ENCODE measurements at places on chromosomes 7 and 10.

DNA sequence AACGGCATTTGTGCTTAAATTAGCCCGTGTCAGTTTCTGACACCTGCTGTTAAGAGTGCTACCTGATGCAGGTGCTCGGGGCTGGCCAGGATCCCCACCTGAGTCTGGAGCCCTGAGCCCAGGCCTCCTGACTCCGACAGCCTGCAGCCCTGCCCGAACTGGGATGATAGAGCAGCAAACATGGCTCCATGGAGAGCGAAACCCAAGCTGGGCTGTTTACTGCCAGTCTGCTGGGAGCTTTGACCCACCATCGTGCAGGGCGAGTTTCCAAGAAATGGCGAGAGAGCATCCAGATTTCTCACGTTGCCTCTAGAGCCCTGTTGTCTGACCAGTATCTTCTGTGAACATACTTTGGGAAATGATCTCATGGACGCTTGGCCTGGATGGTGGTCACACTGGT lies 66.2 kb downstream of the MGMT start:
- no peak for DNase-seq

- no peak for DNase-seq
Measured at GRCh38 chr10:132876993-132877431, 65.4 kb downstream of the CFAP46 start.

DNA sequence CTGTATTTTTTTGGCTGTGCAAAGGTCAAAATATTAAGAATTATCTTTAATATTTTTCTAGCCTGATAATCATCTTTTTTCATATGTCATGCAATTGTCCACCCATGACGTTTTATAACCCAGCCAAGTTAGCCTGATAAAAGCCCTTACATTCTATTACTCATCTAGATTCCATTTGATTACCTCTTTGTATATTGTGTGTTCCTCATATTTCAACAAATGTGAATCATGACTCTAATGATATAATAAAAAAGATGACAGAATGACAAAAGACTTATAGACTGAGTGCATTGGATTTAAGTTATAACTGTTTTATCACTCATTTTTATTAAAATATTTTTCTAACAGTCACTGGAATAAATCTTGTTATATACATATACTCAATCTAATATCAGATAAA lies 1560.0 kb upstream of the LRRTM3 start:
- no peak for DNase-seq

GRCh38 chr7:91892821-91893340 lies 12.4 kb upstream of the MTERF1 start:
- DNase-seq = no peak

DNA sequence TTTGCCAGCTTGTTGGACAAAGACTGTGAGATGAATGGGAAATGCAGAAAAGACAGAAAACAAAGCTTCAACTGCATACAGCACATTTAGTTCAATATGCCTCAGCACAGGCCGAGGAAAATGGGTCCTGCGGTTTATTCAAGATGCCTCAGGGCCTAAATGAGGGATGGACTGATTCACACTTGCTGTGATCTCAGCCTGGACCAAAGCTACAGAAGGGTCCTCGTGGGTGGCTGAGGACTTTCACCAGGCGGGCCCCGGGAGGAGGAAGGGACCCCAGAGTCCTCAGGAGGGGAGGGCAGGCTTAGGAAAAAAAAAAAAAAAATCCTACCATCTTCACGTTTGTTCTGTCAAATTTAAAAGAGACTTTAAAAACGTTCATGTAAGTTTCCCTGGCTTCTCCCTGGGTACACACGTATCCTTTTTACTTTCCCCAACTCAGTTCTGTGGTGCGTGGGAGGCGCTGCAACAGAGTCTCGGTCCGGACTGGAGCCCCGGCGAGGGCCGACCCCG lies 624 bp upstream of the ZNF783 start:
- no peak for DNase-seq

GRCh38 chr10:95513941-95514392 lies 47.2 kb downstream of the SORBS1 start:
- no peak for DNase-seq

DNA sequence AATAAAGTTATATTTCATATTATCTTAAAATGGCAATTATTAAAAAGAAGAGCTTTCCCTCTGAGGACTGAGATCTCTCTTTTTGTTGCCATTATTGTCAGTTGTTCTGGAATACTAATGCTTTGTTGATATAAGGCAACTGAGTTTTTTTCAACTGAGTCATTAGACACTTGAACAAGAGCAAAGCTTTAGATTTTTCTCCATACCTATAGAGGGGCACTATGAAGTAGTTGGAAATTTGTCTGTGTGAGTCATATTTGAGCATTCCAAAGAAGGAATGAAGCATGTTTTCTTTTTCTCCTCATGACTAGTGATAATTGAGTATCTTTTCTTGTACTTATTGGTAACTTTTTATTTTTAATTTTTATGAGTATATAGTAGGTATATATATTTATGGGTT lies 24.5 kb downstream of the RPA3 start:
- no peak for DNase-seq

DNA sequence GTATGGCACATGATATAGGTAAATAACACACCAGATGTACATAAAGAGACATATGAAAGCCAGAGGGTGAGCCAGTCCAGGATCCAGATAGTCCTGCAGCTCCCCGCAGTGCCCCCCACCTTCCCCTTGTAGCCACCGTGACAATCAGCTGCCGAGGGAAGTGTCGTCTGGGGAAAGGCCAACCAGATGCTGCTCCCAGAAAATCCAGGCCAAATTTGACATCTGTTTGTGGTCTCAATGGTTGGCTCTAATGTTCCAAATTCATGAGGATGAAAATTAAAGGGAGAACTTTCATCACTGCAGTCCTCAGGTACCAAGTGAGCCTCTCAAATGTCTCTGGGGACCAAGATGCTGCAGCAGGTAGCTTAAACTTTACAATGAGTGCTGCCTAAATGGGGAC lies 210.3 kb downstream of the PTEN start:
- DNase-seq = no peak

DNA sequence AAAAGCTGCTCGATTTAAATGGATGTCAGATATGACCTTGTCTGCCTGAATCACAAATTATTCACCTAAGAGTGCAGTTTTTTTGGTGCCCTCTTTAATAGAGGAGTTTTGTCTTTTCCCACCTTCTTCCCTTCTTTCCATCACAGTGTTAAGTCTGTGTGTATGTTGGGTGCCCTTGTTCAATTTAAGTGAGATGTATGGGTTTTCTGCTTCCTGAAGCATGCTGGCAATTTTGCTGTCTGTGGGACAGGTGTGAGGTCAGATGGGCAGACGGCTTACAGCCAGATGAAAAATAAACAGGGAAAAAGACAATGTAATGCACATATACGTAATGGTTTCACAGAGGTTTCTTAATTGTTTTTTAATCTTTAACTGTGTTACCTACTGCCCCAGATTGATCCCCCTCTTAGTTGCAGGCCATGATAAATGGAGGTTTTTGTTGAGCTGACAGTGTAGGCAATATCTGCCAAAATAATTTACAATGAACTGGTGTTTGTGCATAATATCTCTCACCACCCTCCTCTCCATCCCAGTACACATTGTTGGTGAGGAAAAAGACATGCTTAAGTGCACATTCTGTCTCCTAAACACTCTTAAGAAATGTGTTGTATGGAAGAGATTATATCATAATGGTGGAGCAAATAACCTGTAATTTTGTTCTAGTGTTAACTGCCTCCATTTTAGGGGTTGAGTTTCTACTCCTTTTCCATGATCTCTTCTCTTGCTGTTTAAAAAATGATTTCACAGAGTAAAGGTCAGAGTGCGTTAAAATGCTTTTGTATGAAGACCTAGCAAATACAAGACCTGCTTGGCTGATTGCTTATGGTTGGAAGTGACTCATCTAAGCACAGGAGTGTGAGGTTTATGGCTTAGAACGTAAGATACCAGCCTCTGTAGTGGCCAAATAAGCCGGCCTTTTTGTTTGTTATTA lies 123.9 kb downstream of the LRRC4 start:
- no peak for DNase-seq

- no peak for DNase-seq
Measured at GRCh38 chr7:69526570-69526969, 71.7 kb upstream of the AUTS2 start.

DNA sequence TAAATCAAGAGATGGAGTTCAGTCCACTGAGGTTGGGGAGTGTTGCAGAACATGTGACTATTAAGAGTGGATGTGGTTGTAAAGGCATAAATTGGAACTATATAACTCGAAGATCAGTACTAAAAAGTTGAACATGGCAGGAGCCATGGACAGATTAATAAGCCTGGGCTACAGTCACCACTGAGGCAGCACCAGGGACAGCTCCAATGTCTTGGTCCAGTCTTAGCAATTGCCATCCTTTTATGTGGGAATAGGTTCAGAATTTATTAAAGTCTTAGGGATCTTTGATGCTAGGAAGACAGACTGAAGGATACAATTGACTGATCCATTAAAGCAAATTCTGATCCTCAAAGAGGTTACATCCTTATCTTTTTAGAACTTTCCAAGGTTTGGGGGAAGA lies 156.6 kb downstream of the ADRA2A start:
- no peak for DNase-seq

DNA sequence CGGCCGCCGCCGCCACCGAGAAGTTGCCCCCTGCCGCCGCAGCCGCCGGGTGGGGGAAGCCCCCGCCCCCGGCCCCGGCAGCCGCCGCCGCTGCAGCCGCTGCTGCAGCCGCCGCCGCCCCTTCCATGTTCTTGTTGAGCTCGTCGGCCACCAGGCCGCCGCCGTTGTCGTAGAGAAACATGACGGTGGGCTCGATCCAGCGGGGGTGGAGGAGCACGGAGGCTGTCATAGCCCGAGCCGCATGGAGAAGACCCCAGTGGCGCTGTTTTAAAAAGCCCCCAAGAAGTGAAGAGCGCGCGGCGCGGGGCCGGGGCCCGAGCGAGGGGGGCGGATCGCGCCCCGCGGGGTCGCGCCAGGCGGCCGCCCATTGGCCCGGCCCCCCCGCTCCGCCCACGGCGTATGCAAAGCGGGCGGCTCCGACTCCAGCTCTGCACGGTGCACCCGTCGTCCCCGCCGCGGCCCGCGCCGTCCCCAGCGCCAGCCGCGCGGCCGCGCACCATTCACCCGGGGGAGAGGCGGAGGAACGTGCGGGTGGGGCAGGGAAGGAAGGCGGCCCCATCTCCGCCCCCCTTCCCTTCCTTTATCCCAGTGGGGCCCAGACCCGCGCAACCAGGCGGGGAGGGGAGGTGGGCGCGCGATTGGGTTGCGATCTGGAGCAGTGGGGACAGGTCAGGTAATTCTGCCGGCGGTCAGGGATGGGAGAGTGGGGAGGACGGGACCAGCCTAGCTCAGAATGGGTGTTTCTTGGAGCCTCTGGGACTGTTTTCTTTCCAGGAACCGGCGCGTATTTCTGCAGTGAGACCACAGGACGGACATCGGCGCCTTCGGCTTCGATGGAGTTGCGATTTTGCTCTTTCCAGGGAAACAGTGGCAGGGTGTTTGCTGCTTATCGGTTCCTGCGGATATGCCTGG lies at the start of gene HOXA13:
Gene HOXA13, minus strand, starts transcription at position 243 of the 912 bp plus-strand sequence. Its CDS starts 14 bp downstream, at position 229.
- no peak for DNase-seq

DNA sequence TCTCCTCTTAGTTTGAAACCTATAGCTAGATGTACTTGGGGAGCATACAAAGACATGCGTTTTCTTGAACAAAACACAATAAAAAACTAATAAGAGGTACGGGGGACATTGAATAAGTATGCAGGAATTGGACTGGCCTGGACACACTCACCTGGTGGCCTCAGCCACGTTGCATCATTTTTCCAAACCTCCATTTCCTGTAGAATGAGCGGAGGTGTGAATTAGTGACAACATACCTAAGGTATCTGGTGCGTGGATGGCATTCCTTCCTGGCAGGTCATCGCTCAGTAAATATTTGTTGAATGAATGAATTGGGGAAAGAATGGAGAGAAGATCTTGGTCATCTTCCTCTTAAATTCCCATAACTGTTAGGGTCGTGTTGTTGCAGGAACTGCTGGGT lies 103.2 kb upstream of the CTBP2 start:
- DNase-seq = no peak

DNA sequence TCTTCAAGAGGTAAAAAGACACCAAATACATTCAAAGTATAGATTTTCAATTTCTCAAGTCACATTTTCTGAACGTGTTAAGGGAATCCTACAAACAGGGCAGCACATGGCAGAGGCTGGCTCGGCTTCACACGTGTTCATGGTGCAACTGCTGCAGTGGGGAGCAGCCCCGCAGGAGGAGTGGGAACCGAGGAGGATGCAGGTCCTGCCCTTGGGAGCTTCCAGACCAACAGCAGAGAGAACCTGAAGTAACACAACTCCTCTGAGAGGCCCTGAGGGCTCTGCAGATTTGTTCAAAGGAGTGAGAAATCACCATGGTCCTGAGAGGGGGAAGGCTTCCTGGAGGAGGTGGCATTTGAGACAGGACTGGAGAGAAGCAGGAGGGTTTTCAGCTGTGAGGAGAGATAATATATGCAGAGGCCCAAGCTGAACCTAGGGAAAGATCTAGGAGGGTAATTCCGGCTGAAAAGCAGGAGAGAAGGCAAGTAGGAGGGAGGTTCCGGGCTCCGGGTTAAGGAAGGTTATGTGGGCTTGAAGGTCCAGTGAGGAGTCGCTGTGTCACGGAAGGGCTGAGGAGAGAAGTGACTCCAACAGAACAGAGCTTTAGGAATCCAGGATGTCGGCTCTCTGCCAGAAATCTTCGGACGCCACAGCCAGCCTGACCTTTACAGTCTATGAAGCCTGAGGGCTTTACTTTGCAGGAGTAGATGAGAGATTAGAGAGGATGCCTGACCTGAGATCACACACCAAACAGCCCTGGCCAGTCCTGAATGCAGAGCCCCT lies 77.5 kb downstream of the GPR26 start:
- no peak for DNase-seq

DNA sequence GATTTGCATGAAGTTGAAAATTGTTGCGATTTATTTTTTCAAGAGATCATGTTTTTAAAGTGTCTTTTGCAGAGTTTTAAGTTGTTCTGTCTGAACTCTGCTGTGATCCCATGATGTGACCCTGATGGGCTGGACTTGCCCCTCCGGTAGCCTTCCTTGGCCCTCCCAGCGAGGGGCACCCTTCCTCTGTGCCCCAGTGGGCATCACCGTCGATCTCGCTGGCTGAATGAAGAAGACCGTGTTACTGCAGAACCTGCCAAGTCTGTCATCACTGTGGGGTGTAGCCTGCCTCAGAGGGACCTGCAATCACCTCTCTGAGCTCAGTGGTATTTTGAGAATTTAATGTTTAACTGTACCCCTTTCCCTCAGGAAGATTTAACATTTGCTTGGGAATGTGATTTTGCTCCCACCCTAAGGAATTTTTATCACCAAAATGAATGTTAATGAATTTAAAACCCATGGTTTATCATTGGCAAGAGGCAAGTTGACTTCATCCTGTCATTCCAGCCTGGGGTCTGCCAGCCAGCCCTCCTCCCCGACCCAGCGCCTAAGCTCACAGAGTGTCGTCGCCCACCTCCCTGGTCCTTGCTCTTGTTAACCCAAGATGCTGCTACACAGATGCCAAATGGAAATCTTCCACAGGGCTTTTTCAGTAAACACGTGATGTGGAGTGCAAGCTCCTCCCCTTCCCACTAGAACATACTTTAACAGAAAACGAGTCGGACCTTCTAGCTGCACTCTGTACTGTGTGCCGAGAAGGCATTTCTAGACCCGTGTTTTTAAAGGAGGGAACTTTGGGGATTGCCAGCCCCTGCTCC lies 115.4 kb downstream of the NT5C2 start:
- no peak for DNase-seq

GRCh38 chr10:31187182-31187581 lies 131.8 kb upstream of the ZEB1 start:
- no peak for DNase-seq

GRCh38 chr7:84104826-84105225 lies 89.8 kb downstream of the SEMA3A start:
- no peak for DNase-seq
